Activated CD4-positive, alpha-beta T cell treated with anti-CD3 and anti-CD28 coated beads, Interleukin-2, amount 50 U/mL, for 48 hours (primary cell): ENCODE measurements at places on chromosomes 1 and 21.

DNA sequence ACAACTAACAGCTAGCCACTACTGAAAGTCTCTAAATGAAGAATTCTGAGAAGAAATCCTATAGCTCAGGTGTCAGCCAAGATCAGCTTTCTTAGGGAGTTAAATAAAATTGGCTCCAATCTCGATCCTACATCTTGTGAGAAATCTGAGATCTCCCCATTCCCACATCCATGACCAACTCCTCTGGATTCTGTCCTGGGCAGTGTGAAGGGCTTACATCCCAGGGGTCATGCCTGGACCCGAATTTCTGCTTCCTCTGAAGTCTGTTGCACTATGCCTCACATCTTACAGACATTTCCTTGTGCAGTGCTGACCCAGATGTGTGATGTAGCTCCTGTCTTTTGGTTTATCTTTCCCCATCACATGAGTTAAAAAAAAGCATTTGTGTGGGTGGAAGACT, 4.8 kb upstream of the TNN start:
- DNase-seq: no peak

- no peak for DNase-seq
These were observed 9.3 kb downstream of the SAMD11 start for GRCh38 chr1:932776-933602.

DNA sequence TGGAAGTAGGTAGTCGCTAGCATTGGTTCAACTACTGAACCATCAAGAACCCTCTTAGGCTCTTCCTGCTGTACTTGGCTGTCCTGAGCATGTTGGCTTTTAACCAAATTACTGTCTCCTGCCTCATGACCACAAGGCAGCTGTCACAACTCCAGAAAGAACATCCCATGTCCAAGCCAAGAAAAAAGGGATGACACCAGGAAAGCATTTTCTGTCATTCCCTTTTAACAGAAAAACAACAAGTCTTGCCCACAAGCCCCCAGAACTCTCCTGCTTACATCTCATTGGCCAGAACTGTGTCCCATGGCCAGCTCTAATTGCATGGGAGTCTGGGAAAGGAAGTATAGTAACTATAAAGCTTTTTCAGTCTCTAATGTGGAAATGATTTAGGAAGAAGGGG, 2.4 kb upstream of the RNU5D-1 start:
- DNase-seq: no peak

DNA sequence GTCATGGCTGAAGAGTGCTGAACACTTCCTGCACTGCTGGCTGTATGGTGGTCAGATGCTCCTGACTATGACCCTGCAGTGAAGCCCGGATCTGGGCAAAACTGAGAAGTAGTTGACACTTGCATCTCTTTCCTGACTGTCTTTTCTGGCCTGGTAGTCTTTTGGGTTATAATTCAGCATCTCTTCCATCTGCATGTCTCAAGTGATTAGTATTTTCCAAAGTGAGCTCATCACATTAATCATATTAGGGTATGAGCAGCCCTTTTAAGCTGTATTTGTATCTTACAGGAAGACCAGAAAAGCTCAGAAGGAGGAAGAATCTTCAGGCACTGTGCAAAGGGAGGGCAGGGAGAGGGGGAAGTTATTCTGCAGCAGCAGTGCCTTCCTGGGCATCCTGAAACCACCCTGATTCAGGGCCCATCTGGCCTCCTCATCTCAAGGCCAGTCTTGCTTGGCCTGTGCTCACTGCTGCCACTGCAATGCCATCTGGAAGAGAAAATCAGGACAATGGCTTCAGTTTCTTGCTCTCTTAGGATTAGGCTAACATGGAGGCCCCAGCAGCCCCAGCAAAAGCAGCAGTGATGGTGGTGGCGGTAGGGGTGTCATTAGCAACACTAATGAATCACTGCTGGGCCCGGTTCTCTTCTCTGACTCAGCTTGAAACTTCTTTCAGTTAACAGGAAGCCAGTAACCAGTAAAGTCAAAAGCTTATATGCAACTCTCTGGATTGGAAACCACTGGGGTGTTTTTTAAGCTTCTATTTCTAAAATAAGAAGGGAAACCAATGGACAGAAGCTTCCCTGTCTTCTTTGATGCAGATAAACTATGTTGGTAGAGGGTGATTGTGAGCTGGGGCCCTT, 63.3 kb upstream of the WDR26 start:
- DNase-seq: peak; percentile 79

GRCh38 chr1:211942583-211942982, 92.8 kb downstream of the INTS7 start:
- DNase-seq: no peak

GRCh38 chr1:77024500-77024899, 157.2 kb downstream of the ST6GALNAC5 start:
- DNase-seq: no peak

DNA sequence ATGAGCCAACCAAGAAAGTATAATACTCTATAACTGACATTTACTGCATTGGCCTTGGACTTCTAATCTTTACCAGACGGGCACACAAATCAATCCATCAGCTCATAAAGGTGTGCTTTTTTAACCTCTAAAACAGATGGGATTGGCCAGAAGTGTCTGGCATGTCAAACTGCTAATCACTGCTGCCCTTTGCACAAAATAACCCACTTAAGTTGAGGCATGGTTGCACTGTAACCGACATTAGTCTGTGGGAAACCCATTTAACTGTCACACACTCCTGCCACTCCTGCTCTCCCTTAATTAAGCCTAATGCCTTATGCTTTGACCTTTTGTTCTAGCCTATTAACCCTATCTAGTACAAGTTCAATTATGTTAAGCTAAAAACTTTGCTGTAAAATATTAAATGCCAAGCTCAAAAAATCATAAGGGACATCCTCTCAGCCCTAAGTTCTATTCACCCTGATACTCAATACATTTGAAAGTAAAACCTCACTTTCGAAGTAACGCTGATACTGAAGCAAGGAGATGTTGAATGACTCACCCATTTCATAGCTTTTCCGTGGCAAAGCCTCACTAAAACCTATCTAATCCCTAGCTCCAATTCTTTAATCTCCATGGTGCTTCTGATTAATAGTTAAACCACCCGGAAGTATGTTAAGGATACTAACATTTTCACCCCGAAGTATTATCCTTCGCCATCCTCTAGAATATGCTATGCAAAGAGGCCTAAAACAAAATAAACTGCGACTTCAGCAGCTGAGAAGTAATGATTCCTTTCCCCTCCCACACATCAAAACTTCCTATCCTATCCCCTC, 12.9 kb downstream of the NRIP1 start:
- no peak for DNase-seq

GRCh38 chr1:77978293-77978968, 441 bp downstream of the FUBP1 start:
- DNase-seq: peak; percentile 64

DNA sequence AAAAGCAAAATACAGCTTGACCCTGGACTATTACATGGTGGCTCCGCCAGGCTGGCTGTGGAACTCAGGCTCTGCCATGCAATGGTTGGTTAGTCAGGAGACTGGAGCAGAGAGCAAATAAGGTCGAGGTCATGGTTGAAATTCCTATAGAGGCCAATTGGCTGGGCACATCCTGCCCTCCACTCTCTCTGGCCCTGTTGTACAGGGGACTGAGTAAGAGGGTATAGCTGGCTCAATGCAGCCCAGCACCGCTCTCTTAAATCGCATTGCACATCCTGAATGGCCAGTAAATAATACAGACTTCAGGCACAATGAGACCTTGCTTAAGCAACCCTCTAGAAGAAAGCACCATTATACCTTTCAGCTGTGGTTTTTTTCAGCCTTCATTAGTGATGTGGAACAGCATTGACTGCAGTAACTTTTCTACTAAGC, 59.3 kb upstream of the PPP2R5A start:
- DNase-seq: no peak

- DNase-seq: no peak
These were observed 142.1 kb upstream of the IPO9 start for GRCh38 chr1:201686714-201687455.

DNA sequence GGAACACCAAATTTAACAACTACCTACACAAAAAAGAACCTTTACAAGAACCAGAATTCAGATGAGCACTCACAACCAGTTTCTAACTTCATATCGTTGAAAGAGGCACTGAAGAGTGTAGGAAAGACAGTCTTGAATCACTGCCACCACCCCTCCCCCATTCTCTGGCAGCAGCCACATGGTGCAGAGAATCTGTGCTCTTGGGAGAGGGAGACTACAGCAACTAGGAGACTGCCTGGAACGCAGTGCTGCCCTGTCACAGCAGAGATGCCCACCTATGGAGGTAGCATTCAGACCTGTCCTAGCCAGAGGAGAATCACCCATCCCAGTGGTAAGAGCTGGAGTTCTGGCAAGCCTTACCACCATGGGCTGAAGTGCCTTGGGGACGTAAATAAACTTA, 7.3 kb downstream of the CCN1 start:
- DNase-seq: no peak

GRCh38 chr1:232066521-232066920, 439.9 kb downstream of the DISC1 start:
- no peak for DNase-seq
